ENCODE measurements at places on chromosomes 12 and 14.

GRCh38 chr14:52179141-52179790 lies 88.2 kb upstream of the PTGDR start:
- DNase-seq: no peak

DNA sequence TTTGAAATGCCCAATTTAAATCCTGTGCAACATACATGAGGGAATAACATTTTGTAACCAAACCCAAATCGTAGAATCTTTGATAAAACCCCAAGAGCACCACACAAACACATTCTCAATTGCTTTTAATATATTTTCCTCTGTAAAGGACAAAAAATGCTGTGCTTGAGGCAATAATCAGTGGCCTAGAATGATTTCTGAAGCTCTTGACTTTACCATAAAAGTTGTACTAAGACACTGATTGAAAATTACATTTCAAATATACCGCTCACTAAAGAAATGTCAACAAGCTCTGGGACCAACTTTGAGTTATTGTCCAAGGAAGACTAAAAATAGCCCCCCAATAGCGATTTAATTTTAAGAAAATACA lies 1.5 kb downstream of the EML5 start:
- DNase-seq: no peak

DNA sequence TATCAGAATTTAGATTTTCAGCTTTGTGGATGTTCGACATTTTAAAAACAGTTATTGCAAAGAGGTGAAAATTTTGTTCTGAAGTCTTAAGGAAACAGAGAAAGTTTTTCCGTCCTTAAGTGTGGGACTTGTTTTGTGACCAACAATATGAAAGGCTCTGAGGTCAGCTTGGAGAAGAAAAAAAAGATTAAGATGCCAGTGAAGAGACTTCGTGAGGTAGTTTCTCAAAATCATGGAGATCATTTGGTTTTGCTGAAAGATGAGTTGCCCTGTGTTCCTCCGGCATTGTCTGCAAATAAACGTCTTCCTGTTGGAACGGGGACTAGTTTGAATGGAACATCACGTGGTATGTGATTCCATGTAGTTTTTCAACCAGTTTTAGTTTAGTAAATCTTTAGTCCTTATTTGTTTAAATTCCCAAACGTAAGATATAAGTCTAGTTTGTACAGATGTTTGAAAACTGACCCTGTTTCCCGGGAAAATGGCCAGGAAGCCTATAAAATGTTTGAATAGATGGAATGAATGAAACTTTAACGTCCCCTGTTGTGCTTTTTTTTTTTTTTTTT lies 682 bp downstream of the KIAA0586 start:
- DNase-seq: peak; percentile 58

DNA sequence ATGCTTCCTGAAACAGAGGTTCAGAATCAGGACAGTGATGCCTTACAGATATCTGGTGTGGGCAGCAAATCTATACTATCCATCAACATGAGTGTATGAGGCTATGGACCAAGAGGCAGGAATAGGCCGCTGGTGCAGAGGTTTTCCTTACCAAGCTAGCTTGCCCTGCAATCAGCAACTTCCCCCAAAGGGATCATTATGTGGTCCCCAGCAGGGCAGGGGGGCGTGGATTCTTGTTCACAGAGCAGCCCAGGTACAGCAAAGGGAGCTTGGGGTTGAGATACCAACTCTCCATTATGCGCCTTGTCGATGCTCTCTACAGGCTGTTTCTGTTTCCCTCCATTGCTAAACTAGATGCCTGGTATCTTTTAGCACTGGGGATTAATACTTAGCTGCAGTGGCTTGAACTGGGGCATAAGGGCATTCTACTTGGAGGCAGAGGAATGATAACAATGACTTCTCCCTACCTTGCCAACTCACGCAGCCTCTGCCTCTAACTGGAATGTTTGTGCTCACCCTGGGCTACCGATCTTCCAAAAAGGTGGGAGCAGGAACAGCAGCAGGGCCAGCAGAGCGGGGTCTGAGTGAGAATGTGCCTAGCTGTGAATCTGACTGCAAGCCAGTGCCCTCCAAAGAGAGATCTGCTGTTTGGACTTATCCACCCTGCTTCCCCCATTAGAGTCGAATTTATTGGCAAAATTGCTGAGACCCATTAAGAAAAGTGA lies 10.3 kb upstream of the KRT1 start:
- DNase-seq: no peak
